ENCODE measurements at places on chromosomes 12 and 14.
A peak's percentile ranks its signal among the peaks of the same experiment; 100 is the strongest.

GRCh38 chr12:115988212-115988611, 289.3 kb downstream of the MED13L start:
- DNase-seq = no peak

DNA sequence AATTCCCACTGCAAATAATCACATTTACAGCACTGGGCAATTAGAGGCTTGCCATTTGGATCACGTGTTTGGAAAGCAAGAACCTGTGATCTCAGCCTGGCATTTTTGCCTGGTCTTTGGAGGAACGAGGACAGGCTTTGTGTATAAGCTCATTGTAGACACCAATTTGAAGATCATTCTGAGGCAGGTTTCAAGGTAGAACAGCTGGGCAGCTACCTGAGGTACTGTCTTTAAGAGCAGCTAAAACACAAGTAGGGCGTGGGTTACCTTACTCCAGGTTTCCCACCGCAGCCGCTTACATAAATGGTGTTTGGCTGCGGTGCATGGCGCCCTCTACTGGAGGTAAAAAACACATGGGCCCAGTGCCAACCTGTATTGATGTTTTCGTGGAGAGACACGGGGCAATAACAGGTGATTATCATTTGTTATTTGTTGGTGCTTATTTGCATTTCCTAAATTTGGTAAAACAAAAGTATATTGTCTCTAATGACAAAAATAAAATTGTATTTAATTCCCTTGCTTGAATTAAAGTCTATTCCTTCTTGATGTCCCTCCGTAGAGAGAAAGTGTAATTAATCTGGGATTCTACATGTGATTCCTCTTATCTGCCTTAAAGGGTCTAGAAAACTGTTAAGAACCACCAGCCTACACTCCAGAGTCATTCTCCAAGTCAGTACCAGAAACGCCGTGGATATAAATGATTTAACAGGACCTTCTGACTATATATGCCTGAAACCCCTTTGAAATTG, 69.7 kb downstream of the SVOP start:
- DNase-seq = peak; percentile 77

DNA sequence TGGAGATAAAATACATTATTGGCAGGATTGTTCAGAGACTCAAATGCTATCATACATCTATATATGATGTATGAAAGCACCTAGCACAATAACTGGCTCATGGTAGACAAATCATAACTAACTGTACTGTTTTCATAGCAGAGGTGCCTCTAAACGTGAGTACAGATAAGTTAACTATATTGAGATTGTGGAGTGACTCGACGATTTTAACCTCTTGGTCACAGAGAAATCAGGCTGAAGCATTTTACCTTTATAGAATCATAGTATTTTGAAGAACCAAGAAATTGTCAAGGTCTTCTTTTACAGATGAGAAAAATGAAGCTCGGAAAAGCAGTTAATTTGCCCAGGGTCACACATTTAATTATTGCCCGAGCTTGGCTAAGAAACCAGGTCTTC, 666 bp upstream of the DERA start:
- DNase-seq = no peak

- DNase-seq = no peak
These were observed 5.4 kb downstream of the PGF start for GRCh38 chr14:74949859-74950573.

DNA sequence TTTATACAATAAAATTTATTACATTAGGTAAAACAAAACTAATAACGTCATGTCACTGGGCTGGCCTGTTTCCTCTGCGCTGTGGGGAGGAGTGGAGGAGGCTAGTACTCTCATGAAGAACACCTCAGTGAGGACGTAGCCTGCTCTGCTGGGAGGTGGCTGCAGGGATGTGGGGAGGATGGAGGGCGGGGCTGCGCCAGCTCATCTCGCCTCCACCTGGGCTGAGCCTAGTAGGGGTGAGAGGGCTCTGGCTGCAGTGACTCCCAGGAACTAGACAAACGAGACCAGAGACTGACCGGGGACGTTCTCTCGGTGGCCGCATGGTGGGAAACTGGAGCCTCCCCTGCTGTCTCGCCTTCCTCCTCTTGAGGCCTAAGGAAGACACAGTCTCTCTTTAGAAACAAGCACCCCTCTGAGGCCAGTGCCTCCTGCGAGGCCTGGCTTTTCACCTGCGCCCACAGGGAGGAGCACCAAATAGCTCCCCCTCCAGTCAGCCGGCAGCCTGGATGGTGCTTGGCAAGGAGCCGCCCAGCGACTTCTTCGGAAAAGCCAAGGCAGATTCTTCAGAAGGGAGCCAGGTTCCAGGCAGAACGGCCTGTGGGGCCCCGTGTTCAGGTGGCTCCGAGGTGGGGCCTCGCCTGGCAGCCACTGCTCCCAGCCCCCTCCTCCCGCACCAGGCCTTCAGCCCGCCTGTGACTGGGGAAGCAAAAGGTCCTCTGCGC, 62.4 kb downstream of the PLEKHG3 start:
- DNase-seq = no peak

- no peak for DNase-seq
These were observed 41.0 kb downstream of the ZCRB1 start for GRCh38 chr12:42284876-42285275.

GRCh38 chr12:101019667-101020066, 190.4 kb downstream of the SLC5A8 start:
- no peak for DNase-seq

DNA sequence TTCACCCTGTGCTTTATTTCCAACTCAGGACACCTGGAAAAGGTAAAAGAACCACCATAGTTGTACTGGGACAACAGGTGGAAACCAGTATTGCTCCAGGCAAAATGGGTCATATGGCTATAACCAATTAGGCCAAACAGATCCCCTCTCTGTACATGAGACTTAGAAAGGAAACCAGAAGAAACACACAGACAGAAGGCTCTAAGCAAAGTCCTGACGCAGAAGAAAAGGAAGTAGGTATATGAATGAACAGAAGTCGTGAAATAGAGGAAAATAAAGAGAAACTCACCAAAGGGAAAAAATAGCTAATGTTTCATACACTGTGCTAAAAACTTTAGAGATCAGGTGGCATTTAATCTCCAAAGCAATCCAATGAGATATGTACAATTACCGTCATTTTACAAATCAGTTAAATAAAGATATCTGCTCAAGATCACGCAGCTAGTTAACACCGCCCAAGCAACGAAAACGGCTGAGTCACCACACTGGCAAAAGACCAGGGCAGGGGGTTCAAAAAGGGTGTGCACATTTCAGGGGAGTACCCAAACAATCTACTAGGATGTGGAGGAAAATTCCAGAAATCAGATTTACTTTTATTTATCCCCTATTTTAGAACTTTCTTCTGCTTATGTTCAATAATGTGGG, 82.3 kb downstream of the ITPR2 start:
- DNase-seq = no peak

GRCh38 chr12:57893431-57894353, 47.2 kb upstream of the CTDSP2 start:
- peak; percentile 82 for DNase-seq

DNA sequence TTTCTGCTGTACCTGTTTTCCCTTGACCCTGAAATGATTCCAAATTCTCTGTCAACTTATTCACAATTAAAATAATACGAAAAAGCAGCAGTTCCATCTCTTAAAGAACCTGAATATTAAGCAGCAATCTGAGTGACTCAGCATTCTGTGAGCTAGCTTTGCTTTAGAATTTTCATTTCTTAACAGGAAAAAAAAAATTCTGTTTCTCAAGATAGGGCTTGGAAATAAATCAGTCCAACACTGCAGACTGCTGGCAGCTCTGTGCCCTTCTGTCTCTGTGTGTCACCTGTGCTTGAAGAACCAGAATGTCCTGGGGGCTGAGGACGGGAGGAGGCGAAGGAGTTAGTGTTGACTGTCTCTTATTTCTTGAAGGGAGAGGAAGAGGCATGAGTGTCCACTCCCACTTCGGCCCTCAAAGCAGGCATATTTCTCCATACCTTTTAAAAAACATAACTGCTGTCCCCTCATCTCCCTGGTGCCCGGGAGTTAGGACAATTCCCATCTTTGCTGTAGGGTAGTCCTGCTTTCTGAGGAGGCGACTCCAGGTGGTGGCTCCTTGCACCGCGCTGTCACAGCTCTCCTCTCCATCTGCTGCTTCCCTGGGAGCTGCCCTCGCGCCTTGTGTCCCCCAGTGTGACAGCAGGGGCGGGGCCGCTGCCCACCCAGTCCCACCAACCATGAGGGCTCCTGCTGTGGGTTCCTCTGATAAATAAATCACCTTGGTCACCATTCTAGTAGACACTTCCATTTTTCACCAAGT, 203.1 kb downstream of the CALM1 start:
- DNase-seq = no peak

GRCh38 chr12:18383203-18383602, 121.9 kb downstream of the PIK3C2G start:
- DNase-seq = no peak

- no peak for DNase-seq
These were observed 19.8 kb downstream of the DAD1 start for GRCh38 chr14:22569106-22569736.

DNA sequence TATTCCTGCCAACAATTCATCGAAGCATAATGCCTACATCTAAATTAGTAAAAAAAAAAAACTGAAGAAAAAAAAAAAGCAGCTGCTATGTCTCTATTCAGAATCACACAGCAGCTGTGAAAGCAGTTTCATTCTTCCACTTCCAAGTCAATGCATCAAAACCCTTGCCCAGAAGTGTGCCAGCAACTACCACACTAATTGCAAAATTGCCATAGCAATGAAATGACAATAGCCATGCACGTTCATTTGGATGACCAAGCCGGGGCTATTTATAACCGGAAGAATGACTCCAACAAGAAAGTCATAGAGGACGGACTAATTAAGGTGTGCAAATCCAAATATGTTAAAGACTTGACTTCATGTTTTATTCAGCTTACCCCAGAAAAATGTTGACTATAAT, 42.5 kb downstream of the SLC2A13 start:
- DNase-seq = peak; percentile 19

- DNase-seq = peak; percentile 40
These were observed 50.0 kb downstream of the KDM2B start for GRCh38 chr12:121530600-121531355.

- no peak for DNase-seq
These were observed 105.9 kb downstream of the PRMT8 start for GRCh38 chr12:3596703-3597415.

DNA sequence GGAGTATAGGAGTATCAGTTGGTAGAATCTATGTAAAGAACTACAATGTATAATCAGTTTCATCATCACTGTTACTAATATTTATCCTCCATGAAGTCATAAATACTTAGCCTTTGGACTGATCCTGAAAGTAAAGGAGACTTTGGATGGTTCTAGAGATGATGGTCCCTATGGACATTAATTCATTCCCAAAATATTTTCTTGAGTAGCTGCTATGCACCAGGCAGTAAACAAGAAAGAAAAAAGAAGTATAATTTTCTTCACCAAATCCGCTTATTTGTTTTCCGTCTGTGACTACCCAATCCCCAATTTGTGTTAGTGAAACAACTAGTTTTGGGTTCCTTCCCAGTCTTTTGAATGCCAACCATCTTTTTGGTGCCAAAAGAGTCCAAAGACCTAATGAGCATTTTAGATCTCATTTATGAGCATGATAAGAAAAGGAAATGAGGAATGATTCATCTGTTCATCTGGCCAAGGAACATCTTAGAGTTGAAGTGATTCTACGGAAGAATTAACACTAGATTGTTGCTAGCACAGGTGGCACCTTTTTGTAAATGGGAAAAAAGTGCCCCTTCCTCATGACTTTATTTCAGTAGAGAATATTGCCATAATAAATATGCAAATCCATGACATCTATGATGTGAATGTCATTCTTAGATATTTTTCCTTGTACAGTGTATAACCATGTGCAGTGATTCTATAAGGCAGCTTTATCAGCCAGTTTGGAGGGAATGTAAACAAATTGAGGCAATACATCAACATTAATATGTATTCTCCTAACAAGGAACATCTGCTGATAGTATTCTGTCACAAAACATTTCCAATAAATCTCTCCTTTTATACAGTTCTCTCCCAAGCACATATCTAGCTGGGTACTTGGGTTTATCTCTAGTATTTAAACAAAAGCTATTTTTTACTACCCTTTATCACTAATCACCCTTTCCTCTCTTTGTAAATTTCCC, 85.1 kb upstream of the CCDC91 start:
- no peak for DNase-seq

DNA sequence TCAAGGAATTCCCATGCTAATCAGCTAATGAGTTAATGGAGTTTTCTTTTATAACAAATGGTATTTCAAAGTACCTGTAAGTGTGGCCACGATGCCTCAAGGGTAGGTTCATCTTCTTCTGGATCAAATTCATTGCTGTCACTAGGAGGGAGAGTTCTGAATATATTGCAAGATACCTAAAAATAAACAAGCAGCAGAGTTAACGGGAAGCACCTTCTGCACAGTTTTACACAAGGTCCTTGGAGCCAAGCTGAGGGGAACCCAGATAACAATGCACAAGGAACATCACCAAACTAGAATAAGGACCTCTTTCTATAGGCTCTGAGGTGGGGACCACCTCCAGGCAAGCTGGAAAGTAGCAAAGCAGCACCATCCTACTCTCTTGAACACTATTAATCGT, 103.2 kb upstream of the GPHB5 start:
- DNase-seq = no peak

DNA sequence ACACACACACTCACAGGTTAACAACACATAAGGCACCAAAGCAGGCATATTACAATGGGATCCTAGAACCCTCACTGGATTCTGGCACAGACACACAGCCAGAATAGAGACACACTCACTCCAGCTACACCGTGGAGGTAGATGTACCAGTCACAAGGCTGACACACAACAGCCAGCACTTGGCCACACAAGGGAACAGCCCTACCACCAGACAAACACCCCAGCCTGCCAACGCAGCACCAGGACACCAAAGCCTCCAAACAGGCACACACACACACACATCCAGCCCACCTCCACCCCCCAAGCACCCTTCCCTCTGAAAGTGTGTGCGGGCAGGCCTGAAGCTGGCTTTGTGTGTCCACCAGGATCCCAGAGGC, 10.9 kb upstream of the ITGB7 start:
- DNase-seq = no peak

DNA sequence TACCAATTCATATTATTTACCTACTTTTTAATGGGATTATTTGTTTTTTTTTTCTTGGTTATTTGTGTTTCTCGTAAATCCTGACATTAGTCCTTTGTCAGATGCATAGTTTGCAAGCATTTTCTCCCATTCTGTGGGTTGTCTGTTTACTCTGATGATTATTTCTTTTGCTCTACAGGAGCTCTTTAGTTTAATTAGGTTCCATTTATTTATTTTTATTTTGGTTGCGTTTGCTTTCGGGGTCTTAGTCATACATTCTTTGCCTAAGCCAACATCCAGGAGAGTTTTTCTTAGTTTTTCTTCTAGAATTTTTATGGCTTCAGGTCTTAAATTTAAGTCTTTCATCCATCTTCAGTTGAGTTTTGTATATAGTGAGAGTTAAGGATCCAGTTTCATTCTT, 289.9 kb downstream of the AKAP6 start:
- no peak for DNase-seq

DNA sequence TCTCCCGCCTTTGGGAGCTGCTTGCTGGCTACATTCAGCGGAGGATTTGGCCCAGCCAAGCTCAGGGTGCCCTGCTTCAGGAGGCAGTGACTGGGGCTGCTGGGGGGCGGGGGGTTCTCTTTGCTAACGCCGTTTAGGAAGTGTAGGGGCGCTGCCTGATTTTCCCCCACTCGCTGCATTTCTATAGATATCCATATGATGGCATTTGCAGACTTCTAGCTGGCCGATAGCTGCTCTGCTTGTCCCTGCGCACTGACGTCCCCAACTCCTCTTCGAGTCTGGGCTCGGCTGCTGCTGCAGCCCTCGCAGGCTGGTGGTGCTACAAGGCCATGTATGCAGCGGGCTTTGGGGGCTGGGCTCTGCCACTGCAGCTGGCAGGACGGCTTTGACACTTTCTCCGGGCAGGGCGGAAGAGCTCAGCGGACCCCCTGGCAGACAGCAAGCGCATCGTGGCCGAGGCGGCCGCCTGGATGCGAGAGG, 3.1 kb downstream of the LRFN5 start:
- DNase-seq = no peak

All from body of pancreas (tissue), 4 donors.